Activated CD8-positive, alpha-beta T cell treated with anti-CD3 and anti-CD28 coated beads for 36 hours (primary cell): ENCODE measurements at places on chromosomes 1 and 21. TPM values are rescaled to one million over a fixed set of nuclear protein-coding genes. Genes with fewer than 3 reads are reported as not detected.

GRCh38 chr1:17979815-17980214 is 127.8 kb upstream of the IGSF21 start:
- DNase-seq, result no peak

DNA sequence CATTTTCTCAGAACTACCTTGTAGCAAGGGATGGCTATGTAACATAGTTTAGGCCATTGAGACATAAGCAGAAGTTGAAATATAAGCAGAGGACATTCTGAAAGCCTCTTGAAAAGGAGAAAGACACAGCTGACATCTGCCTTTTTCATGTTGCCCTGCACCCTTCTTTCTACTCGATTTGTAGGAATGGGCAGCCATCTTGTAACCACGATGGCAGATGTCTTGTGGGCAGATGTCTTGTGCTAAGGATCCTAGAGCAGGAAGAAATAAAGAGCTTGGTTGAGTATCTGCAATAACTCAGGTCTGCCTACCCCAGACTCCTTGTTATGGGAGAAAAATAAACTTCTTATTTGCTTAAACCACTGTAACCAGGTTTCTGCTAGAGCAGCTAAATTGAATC is 351.0 kb downstream of the PDE4B start:
- DNase-seq, result no peak

DNA sequence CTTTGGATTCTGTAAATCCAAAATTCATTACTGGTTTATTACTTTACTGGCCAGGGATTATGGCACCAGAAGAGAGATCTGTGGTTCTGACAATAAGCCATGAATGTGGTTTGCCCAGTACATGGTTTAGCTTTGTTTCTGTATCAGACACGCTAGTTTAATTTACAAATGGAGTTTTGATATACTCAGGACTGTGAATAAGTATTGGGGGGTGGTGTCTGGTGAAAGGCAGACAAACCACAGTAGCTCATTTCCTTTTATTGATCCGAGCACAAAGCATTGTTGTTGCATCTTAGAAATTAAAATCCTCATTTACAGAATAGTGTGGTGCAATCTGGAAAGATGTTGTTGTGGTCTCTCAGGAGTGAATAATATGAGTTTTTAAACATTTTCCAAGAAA is 96.0 kb downstream of the ST6GALNAC3 start:
- no peak for DNase-seq

GRCh38 chr1:171137580-171137979 is 46.9 kb downstream of the FMO3 start:
- no peak for DNase-seq

DNA sequence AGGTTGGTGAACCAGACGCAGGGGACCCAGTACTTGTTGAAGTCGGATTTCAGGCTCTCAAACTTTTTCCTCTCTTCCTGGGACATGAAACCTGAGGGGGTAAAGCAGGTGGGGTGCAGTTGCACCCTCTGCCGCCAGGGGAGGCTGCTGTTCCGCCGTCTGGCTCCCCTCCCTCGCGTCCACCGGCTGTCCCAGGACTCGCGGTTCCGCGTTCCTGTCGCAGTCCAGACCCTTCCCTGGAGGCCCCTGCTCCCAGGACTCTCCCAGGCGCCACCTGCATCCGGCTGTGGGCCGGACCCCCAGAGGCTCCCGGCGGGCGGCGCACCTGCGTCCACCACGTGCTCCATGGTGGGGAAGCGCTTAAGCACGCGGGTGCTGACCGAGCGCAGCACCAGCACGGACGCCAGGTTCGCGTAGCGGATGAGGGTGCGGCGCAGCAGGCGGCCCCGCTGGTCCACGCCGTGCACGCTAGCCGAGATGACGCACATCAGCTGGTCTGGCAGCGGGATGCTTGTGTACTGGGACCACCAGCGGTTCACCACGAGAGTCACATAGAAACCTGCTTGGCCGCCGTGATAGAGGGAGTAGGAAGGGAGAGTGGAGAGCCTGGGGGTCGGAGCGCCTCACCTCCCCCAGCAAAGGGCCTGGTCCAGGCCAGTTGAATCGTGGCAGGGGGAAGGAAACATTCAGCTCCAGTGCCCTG is 1.7 kb downstream of the BEST4 start:
- peak; percentile 78 for DNase-seq

DNA sequence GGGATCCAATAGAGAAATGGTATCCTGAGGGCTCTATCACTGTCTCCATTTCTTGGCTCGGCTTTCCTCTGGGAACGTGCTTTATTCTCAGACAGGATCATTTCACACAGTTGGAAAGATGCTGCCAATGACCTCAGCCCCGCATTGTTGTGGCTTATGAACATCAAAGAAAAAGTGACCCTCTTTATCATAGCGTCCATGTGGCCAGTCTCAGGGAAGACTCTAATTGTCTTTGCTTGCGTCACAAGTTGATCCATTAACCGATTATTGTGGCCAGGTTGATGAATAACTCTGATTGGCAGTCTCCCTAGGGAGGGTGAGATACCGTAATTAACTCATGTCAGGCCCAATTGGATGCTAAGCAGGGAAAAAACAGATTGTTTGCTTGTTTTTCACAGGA is 10.4 kb upstream of the TMEM9 start:
- DNase-seq, result no peak

DNA sequence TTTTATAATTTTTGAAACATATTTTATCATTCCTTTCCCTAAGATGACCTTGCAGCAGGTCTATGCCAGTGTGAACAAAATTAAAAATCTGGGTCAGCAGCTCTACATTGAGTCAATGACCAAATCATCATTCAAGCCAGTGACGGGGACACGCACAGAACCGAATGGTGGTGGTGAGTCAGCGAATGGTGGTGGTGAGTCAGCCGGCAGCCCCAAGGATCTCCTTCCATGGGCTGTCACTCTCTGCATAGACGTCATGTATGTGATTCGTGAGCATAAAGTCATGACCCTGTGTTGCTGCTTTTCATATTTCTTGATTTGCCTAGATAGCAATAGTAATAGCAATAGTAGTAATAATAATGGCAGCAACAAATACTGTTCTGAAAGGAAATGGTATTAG is 26.3 kb downstream of the PER3 start:
- DNase-seq, result peak; percentile 49

GRCh38 chr1:245292553-245292952 is 137.8 kb downstream of the KIF26B start:
- no peak for DNase-seq

GRCh38 chr1:173454966-173455524 is 22.1 kb upstream of the PRDX6 start:
- DNase-seq, result peak; percentile 14

Gene STIL
- total RNA-seq, result 22.8 TPM

DNA sequence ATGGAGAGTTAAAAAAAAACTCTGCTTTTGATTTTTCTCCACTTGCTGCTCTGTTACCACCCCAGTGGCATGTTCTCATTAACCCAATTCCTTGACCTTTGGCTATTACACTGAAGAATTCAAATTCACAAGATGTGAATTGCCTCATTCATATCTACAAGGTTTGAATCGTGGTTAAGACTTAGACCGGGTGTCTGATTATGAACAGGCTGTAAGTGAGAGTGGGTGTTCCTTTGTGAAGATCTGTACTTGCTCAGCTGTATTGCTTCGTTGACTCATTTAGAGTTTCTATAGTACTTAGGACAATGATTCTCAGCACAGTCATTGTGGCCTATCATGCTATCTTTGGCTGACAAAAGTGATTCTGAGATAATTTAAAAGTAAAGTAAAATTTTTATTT is 36.4 kb downstream of the DNM3 start:
- DNase-seq, result peak; percentile 7

DNA sequence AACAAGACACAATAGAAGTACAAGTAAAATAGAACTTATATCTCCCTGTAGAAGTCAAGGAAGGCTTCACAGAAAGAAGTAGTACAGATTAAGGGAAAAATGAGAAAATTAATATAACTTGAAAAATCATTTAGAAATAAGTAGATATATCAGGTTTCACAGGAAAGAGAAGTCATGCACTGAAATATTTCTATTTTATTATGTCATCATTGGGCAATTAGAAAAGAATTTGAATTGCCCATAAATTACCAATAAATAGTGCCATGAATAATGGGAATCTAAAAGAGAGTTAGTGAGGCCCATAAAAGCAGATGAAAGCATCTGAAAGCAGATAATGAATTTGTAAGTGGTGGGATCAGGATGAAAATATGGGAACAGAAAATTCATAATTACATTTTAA is 1597.8 kb downstream of the PLA2G4A start:
- DNase-seq, result no peak

DNA sequence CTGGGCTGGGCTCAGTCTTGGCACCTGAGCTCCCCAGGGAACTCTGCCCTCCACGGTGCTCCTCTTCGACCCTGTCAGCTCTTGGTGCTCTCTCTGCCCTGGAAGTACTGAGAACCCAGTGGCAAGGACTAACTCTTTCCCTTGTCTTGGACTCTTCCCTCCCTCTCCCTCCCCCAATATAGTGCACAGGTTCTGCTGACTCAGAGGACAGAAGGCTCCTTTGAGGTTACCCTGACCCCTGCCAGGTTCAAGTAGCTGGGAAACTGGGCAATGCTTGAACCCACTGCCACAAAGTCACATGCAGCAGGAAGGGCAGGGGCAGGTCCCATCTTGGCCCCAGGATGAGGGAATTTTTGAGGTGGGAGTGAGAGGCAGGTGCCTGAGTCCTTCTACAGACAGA is 20.3 kb downstream of the KCNQ4 start:
- DNase-seq, result no peak

Gene ZNF593OS
- not detected for total RNA-seq

DNA sequence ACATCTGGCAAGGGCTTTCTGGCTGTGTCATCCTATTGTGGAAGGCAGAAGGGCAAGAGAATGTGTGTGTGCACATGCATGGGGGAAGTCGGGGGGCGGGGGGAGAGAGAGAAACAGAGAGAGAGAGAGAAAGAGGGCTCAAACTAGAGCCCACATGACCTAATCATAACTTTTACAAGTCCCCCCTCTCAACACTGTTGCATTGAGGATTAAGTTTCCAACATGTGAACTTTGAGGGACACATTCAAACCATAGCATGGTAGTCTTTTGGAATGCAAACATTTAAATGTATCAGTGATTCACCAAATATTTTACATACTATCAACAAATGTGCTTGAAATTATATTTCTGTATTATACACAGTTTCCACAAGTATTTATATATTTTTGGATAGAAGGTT is 655.4 kb upstream of the B3GALT2 start:
- no peak for DNase-seq

DNA sequence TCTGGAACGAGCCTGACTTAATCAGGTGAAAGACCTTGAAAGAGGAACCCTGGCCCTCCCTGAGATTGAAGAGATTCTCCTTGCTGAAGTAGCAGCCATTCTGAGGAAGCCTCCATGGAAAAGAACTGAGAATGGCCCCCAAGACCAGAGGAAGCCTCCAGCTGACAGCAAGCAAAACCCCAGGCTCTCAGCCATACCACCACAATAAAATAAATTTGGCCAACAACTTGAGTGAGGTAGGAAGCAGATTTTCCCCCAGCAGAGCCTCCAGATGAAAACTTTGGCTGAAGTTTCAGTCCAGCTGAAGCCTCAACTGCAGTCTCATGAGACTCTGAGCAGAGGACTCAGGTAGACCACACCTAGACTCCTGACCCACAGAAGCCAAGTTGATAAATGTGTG is 34.0 kb upstream of the SLAMF9 start:
- DNase-seq, result no peak

Gene XCL2
- 191 TPM for total RNA-seq

DNA sequence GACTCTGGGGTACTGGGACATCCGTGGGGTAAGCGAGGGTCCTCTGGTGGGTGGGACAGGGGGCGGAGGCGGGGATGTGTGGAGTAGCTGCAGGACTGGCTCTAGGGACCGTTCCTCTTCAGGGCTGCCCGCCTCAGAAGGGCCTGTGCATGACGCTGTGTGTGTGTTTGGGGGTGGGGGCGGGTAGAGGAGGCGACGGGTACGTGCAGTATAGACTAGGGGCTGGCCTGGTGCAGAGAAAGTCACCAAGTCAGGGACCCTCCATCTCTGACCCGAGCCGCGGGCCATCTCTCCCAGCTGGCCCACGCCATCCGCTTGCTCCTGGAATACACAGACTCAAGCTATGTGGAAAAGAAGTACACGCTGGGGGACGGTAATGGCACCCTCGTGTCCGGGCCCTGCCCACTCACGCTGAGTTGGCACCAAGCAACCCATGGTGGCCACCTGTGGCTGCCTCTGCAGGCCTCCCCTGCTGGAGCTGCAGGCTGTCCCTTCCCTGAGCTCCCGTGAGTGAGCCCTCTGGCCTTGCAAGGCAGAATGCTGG is 342 bp downstream of the GSTM5 start:
- DNase-seq, result no peak

GRCh38 chr1:19240673-19241538 is 10.4 kb downstream of the EMC1 start:
- peak; percentile 72 for DNase-seq

DNA sequence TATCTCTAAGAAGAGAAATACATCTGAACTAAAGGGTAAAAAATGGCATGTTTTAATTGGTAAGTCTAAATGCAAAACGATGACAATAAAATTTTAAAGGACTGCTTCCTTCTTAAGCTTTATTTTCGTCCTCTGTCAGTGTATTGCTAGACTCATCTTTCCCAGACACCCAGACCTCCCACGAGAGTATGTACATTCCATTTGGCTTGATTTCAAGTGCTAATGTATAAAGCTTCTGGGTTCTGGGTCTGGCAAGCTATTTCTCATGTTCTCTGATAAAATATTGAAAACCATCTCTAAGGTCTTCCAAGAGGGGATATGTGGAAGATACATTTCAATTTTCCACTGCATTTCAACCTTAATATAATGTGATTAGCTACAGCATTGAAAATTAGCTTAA is 24.6 kb upstream of the SLC2A1 start:
- DNase-seq, result no peak

DNA sequence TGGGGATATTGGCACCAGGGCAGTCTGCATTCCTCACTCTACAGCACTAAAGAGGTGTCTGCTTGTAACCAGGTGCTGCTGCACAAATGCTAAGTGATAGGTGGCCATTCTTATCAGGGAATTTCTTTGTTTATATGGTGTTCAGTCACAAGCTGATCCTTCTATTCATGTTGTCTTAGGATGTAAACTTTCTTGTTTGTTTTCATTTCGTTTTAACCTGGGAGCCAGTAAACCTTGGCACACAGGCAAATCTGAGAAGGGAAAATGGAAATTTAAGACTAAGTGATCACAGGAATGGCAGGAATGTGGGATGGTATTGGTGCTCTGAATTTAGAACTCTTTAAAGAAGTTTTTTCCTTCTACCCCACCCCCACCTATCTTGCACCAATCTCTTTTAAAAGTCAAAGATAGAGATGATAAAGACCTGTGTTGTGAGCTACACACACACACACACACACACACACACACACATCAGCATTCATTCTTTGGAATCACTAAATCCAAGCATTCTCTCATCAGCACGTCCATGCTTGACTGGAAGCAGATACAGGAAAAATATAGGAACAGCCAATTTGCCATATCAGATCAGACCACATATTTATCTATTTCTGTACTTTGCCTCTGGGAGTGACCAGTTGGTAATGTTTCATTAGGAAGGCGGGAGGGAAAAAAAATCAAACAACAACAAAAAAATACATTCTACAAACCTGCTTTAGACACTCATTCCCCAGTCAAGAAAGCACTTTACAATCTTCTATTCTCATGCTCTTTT is 451.4 kb upstream of the ADGRL2 start:
- no peak for DNase-seq
